Ammon's horn (tissue), 1 donor: ENCODE measurements at places on chromosomes 16 and 17.

DNA sequence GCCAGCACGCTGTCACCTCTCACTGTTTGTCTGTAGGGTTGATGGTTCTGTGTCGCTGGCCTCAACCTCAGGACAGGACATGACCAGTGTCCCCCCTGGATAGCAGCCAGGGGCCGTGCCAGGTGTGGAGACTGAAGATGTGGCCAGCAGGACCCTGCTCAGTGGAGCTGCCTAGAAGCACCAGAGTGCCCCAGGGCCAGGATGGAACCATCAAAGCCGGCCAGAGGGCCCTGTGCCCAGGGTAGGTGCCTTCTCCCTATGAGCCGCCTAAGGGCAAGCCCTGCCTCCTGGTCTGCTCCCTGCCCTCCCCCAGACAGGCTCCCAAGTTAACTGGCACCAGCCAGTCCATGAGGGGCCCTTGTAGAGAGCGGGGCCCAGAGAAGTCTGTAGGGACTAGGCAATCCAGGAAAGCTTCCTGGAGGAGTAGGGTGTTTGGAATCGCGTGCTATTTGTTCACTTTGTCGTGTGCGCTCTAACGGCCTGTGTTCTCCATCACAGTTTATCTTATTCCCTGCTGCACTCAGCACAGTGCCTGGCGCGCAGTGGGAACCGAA lies 546 bp upstream of the NDUFB10 start:
- DNase-seq: no peak

DNA sequence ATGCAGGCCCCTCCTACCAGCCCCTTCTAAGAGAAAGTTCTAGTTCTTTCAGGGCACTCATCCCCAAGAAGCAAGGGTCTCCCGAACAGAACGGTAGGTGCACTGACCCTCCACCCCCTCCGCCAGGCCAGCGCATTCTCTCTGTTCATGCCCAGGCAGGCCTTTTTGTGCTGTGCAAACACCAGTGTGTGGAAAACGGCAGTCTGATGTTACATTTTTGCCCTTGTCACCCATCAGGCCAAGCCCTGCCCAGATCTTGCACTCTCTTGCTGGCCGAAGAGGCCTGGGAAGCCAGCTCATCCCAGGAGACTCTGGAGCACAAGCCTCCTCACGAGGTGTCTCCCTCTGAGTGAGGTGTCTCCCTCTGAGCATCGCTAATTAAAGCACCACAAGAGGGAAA lies 16.1 kb upstream of the MTSS2 start:
- DNase-seq: no peak

DNA sequence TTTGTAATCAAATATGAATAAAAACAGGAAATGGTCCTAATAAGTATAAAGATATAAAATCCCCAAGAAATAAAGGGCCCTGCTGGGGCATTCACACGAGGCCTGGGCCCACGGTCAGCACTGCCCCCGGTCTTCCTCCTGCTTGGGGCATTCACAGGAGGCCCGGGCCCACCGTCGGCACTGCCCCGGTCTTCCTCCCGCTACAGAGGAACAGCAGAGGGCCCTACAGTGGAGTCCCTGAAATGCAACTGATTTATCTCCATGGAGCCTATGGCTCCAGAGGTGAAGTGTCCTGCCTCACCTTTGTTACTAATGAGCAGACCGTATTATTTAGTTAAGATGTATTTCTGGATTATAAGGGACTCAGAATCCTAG lies 46.5 kb downstream of the MAP1LC3B start:
- no peak for DNase-seq

GRCh38 chr16:62079236-62079635 lies 43.0 kb upstream of the CDH8 start:
- no peak for DNase-seq

- DNase-seq: no peak
Measured at GRCh38 chr17:30323895-30324319, 9.9 kb downstream of the TMIGD1 start.
